Cardiac septum (tissue), 1 donor: ENCODE measurements at places on chromosomes 3 and 15. TPM values are rescaled to one million over a fixed set of nuclear protein-coding genes. Genes with fewer than 3 reads are reported as not detected.
A peak's percentile ranks its signal among the peaks of the same experiment; 100 is the strongest.

The PLSCR2 gene
- 0.48 TPM for total RNA-seq

DNA sequence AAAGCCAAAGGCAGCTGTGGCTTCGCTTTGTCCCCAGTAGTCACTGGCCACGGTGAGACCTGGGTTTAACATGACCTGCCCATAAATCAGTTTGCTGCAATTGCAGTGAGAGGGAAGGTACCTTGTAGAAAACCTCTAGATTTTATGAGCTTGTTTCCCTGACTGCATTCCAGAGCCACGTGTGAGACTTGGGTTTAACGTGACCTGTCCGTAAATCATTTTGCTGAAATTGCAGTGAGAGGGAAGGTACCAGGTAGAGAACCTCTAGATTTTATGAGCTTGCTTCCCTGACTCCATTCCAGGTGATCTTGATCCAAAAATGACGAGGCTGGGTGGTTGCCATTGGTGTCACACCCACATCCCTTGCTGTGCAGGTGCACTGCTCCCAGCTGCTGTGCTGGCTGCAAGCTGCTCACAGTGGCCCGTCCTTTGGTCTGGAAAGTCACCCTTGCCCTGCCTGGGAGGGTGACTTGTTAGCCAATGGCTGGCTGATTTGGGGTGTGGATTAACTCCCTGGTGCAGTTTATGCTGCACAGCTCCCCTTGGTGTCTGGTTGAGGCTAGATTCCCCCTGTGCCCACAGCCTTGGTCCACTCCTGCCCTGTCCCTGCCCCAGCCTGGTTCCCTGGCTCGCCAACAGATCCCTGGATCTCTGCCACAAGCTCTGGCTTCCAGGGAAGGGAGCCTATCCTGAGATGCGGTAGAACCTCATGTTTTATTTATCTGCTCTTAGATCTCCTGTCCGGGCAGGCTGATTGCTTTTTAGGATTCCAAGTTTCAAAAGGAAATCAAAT lies 192.7 kb upstream of the CTDSPL start:
- peak; percentile 81 for DNase-seq

The SLC22A14 gene
- total RNA-seq = 0.24 TPM

DNA sequence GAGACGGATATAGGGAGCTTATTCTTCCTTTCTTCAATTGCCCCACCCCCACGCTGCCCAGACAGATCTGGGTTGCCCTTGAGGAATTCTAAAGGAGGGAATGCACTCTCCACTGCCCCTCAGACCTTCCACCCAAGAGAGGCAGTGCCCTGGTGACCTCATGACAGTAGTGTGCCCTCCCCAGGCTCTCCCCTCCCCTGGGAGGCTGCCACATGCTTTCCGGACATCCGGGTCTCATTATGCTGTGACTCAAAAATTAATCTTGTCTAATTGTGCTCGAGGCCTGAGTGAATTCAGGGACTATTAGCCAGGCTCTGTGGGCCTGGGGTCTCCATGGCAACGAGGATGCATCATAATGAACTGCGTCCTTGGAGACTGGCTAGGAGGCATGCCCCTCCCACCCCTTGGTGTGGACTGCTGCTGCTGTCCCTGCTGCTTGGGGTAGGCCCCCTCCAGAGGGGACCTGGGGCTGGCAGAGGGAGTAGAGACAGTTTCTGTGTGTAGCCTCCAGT lies 20.8 kb downstream of the CORO2B start:
- no peak for DNase-seq

DNA sequence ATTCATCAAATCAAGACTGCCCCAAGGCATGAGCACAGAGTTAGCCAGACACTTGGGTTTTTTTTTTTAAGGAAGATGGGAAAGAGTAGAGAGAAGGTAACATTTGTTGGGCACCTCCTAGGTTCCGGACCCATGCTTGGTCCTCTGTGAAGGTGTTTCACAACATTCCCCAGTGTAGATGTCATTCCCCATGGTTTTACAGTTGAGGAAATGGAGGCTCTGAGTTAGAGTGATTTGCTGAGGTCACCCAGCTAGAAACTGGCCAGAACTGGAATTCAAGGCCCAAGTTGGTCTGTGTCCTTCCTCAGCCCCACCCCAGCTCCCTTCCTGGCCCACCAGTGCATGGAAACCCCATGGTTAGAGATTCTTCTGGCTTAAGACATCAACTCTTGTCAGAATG lies 19.9 kb downstream of the WNT7A start:
- no peak for DNase-seq

DNA sequence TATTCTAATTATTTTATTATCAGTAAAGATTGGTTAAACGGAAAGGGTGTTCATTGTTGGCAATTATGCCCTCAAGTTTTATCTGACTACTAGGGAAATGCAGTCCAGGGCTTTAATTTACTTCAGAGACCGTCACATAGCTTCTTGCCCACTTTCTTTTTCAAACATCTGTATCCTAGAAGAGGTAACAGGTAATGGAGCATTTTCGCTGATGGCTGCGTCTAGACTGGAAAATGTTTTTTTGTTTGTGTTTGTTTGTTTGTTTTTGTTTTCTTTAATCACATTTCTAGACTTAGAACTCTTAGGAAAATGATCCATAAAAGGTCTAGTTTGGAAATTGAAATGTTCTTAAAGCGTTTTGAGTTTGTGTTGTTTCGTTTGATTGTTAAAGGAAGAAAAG lies 71.4 kb downstream of the ANXA2 start:
- no peak for DNase-seq

The TNNC1 gene
- 8,054 TPM for total RNA-seq

- DNase-seq = no peak
Measured at GRCh38 chr3:48686538-48687219, 964 bp upstream of the NCKIPSD start.

The IL17RD gene
- 4.3 TPM for total RNA-seq

DNA sequence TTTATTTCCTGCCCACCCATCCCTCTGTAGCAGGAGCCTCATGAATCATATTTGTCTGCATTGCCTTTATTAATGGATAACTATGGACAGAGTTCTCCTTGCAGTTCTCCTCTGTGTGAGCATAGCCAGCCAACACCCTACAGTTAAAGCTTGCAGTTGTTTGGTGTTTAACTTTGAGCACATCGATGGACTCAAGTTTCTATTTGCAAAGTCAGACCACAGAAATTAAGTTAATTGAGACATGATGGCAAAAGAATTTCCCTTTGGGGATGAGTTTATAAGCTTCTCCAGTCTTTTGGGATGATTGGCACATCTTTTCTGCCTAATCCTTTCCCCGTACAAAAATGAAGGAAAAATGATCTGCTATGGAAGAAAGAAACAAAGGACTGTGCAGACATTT lies 398.9 kb upstream of the THBS1 start:
- DNase-seq = no peak

DNA sequence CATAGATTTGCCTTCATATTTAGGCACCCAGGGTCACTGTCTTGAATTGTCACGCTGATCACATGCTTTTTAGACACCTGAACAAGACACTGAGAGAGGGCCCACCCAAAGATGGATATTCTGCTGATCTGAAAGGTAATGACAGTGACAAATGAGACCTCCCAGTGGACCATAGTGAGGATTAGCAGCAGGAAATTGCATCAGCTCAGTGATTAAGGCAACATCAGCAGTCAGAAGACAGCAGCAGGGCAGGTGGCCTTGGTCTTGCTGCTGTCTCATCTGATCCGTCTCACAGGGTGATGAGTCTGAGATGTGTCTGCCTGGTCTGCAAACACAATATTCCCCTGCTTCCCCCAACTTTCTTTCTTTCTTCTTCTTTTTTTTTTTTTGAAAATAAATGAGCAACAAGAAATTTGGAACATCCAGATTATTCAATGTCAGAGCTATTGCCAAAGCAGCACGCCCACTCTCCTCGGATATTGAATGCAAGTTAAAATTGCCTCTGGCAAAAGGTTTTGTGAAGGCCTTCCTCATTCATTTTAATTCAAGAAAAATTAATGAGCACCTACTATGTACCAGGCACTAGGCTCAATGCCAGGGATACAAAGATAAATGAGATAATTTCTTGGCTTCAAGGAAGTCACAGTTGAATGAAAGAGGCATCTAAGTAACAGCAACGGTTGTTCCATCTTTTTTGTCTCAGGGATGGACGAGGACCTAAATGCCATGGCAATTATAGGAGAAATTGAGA lies 14.1 kb downstream of the OTOL1 start:
- DNase-seq = no peak

- no peak for DNase-seq
Measured at GRCh38 chr3:96449803-96450202, 364.6 kb upstream of the EPHA6 start.

The PAQR5 gene
- 0.16 TPM for total RNA-seq

GRCh38 chr3:189551007-189551406 lies 80.2 kb upstream of the TP63 start:
- DNase-seq = no peak

GRCh38 chr3:3801494-3801841 lies 2.2 kb downstream of the LRRN1 start:
- no peak for DNase-seq

- DNase-seq = no peak
Measured at GRCh38 chr3:144923046-144923775, 951.6 kb downstream of the DIPK2A start.

- DNase-seq = no peak
Measured at GRCh38 chr3:138381950-138382715, 33.8 kb downstream of the MRAS start.

GRCh38 chr15:79562899-79563298 lies 130.8 kb downstream of the MINAR1 start:
- DNase-seq = no peak

GRCh38 chr15:25736461-25736860 lies 126.7 kb downstream of the ATP10A start:
- no peak for DNase-seq

DNA sequence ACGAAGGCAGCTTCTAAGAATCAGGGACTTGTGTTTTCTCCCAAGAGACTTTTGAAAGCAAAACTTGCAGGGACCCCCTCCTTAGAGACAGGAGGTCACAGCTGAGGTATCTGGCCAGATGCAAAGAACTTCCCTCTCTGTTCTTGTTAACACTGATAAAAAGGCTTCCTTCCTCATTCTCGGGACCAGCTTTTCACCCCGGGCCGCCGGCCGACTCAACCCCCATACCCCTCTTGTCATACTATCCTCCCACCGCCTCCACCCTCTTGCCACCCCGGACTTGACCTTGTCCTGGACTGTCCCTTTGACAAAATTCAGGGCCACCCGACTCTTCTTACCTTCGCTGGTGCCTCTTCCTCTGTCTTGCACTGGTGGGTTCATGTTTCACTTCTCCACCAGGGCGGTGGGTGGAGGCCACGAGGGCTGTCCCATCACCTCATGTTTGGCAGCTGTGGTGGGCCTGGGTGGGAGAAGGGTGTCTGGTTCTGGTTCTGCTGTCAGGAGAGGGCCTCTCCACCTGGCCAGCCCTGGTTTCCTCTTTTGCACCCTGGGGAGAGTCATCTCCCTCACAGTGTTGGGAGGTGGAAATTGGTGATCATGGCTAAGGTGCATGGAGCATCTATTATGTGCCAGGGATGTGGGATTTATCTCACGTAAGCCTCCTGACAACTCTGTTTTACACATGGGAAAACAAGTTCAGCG lies 32.5 kb downstream of the BHLHE40 start:
- no peak for DNase-seq

DNA sequence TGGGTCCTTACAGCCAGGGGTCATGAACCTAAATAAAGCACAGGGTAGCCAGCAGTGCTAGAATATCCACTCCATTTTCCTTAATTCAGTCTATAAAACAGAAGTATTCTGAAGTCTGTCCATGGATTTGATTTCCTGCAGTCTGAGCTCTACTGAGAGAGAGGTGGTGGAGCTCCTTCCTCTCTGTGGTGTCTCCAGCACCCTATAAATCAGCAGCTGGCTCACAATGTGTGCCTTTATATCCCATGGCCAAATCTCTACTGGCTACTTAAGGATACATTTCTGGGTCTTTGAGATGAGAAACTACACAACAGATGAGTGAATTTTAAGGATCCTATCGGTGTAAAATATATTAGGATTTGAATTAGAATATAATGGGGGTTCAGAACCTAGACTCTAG lies 339.9 kb upstream of the RBMS3 start:
- no peak for DNase-seq

- DNase-seq = no peak
Measured at GRCh38 chr3:136249593-136249992, 547 bp upstream of the PCCB start.

GRCh38 chr3:81643721-81644120 lies 117.7 kb downstream of the GBE1 start:
- no peak for DNase-seq

DNA sequence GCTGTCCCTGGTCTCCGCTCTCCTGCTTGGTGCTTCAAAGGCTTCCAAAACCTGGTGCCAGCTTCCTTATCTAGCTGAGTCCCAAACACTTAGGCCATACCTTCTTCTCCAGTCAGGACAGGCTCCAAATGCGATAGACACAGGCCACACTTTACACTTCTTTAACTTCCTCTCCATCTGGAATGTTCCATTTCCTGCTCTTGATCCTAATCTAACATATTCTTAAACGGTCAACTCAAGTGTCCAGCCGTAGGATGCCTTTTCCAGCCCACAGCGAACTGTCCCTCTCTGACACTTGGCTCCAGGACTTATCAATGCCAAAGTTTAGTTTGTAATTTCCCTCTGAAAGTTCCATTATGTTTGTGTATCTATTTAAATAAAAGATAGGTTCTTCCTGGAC lies 19.2 kb upstream of the PLA2G4F start:
- no peak for DNase-seq

The CCDC50 gene
- total RNA-seq = 51.0 TPM

The DISP2 gene
- total RNA-seq = 1.2 TPM

DNA sequence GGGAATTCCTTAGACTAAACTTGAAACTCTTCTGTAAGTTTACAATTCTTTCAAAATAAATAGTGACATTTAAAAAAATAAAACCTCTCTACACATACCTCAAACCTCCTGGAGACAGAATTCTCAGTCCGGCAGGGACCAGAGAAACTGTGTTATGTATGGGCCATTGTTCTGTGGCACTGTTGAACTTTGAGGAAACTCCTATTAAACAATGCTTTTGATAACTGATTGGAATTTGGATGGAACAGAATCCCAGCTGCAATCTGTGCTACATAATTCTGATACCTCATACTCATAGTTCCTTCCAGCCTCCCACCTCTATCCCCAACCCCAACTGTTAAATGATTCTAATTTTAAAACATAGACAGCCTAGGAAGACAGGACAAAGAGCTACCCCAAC lies 85.0 kb downstream of the TM4SF4 start:
- DNase-seq = no peak

The STXBP5L gene
- total RNA-seq = not detected

DNA sequence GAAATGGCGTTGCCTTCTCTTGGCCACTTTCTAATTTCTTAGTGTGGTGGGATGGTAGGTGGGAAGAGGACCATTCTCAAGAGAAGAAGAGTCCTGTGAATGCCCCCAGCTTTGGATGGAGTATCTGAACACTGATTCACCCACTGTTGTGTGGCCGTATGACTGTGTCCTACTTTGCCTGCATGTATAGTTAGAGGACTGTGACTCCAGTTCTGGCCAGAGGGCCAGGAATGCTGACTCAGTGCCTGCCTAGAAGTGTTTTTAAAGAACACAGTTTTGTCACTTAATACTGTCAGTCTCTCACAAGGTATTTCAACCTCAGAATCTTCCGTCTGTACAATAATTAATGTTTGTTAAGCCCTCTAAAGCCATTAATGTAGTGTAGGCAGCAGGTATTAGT lies 2.1 kb downstream of the SEC61A1 start:
- DNase-seq = no peak

GRCh38 chr3:128486681-128487537 lies 6.1 kb downstream of the GATA2 start:
- no peak for DNase-seq
